ENCODE measurements at places on chromosomes 5 and 9. TPM values are rescaled to one million over a fixed set of nuclear protein-coding genes. Genes with fewer than 3 reads are reported as not detected.
A peak's percentile ranks its signal among the peaks of the same experiment; 100 is the strongest.

GRCh38 chr5:102858221-102858620 lies 103.1 kb downstream of the PAM start:
- DNase-seq, result no peak

DNA sequence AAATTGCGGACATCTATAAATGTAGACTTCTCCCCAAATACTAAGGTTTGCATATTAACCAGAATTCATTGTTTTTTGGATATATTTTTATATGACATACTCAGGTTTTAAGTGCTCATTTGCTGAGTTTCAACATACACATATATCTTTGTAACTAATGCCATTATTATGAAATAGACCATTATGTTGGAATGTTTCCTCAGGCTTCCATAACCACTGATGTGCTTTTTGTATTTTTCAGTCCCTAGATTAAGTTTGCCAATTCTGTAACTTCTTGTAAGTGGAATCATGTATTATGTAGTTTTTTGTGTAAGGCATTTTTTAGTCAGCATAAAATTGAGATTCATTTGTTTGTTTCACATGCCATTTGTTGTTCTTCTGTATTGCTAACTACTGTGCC lies 32.1 kb downstream of the HSPA4 start:
- DNase-seq, result no peak

DNA sequence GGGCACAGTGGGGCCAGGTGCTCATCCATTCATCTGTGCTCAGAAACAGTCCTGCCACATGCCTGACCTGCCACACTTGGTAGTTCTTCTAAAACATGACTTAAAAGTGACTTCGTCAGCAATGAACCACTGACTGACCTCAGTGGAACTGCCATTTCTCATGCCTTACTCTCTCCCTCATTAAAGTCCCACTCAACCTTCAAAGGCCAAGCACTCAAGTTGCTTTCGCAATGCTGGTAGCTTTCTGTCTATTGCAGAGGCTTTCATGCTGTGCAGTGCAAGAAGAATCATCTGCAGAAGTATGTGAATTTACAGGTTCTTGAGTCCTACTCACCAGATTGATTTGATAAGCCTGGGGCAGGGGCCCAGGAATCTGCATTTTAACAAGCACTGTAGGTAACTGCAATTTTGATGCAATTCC lies 23.9 kb downstream of the B4GALT1 start:
- DNase-seq, result peak; percentile 24

SPINK13 gene
- not detected for total RNA-seq

MLANA gene
- total RNA-seq, result not detected

SEMA5A gene
- total RNA-seq, result 7.9 TPM

All from mesenteric fat pad (tissue), 1 donor.